ENCODE measurements at places on chromosomes 7 and 10. TPM values are rescaled to one million over a fixed set of nuclear protein-coding genes. Genes with fewer than 3 reads are reported as not detected.

DNA sequence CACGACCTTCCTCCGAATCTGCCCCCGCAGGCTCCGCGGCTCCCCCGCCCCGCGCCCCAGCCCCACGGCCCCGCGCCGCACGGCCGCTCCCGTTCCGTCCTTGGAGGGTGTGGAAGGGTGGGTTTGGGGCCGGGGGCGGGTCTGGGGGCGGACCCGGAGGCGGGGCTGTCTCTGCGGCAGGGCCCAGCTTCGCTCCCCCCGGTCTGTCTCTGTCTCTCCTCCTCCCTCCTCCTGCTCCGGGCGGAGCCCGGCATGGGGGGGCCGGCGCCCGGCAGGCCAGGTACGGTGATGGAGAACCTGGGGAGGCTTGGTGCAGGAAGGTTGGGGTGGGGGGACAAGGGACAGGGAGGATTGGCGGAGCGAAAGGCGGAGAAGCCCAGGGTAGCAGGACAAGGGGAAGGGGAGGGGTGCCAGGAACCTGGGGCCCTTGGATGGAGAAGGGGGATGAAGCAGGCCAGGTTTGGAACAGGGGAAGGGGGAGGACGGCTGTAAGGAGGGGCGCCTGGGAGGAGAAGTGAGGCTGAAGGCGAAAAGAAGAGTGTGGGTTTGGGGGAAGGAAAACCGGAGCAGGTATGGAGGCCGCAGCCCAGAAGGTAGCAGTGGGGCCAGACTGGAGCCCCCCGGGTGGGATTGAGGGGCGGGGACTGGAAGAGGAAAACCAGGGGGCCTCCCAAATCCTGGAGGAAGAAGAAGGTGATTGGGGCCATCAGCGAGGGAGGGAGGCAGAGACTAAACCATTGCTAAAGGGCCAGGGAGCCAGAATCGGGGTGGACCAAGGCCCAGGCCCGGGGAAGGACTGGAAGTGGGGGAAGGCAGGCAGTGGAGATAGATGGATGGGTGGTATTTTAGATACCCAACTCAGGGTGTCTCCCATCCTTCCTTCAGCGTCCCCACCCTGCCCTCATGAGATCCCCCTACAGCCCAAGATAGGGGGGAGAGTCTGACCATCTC is at the start of gene NYAP1:
TSS of gene NYAP1 (plus strand) at position 206 of the 951 bp plus-strand sequence. CDS start 1,385 bp downstream, outside the sequence.
- DNase-seq: peak; percentile 93

The ITPRID1 gene
- 0.24 TPM for polyA plus RNA-seq

- DNase-seq: no peak
Observed at GRCh38 chr10:107800061-107800460, 635.6 kb upstream of the SORCS1 start.

DNA sequence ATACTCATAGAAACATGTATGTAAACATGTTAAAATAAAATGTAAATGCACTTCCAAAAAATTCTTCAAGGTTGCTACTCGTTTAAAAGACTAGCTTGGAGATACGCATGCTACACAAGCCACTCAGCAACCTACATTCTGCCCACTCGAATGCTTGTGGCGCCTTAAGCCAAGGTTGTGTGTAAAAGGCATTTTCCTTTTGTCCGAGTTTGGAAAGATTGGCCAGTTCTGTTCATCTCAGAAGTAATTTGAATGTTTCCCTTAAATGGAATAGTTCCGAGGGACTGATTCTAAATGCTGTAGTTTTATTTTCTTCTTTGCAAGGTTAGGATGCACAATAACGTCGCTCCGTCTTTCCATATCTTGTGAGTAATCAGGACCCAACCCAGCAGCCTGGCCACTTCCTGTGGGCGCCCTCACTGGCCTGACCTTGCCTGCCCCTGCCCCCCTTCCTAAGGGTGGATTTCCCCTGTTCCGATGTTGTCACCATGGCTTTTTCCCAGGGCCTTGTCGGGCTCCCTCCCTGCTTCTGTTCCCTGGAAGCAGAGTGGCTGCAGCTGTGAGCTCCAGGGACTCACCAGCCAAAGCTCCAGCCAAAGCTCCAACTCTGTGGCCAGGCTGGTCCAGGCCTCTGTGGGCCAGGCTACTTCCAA is 70.6 kb downstream of the PTPRE start:
- no peak for DNase-seq

DNA sequence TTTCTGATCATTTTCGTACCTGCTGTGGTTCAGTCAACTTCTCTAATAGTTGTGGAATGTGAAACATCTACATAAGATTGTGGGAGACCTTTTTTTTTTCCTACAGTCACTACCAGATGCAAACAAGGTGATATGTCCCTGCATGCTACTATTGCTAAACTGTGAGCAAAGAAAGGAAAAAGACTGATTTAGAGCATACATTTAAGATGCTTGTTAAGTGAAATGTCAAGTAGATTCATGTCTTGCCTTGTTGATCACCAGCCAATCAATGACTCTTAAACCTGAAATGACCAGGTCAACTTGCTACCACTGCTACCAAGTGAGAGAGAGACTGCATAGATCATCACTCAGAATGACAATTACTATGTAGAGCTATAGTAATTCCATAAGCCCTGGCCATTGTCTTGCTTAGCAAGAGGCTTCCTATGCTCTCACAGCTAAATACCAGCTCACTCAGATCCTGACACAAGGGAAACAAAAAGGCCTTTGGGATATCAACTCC is 84.3 kb upstream of the SKAP2 start:
- peak; percentile 25 for DNase-seq

GRCh38 chr10:17506390-17506789 is 52.0 kb upstream of the ST8SIA6 start:
- no peak for DNase-seq

- no peak for DNase-seq
Observed at GRCh38 chr7:137981668-137982067, 20.2 kb downstream of the CREB3L2 start.

- DNase-seq: no peak
Observed at GRCh38 chr10:49745756-49746155, 16.4 kb downstream of the OGDHL start.

- DNase-seq: no peak
Observed at GRCh38 chr10:48742891-48743860, 58.5 kb downstream of the WDFY4 start.

- DNase-seq: no peak
Observed at GRCh38 chr7:45716380-45717203, 142.4 kb downstream of the ADCY1 start.

- peak; percentile 72 for DNase-seq
Observed at GRCh38 chr7:19116121-19117090, 1.0 kb downstream of the TWIST1 start.

- no peak for DNase-seq
Observed at GRCh38 chr10:26863351-26864076, 2.8 kb upstream of the ABI1 start.

The AOC1 gene
- not detected for polyA plus RNA-seq

- DNase-seq: no peak
Observed at GRCh38 chr7:93235541-93235940, 3.4 kb downstream of the VPS50 start.

DNA sequence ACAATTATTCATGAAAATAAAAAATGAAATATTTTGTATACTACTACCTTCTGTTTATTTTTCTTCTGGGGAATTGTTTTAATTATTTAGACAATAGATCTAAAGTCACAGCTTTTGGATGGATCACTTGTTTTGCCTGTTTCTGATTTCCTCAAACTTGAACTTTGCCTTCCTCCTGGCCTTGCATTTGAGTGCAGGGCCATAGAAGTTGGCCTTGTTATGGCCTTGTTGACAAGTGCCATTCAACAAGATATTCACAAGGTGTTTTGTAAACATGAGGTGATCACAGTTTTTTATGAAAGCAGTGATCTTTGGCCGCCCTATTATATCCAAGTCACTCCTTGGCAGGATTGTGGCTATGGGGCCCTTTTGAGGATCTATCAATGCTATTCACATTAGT is 4.6 kb downstream of the ZNF22 start:
- DNase-seq: no peak

The IDI2 gene
- polyA plus RNA-seq: not detected

The KLF14 gene
- 0.83 TPM for polyA plus RNA-seq

DNA sequence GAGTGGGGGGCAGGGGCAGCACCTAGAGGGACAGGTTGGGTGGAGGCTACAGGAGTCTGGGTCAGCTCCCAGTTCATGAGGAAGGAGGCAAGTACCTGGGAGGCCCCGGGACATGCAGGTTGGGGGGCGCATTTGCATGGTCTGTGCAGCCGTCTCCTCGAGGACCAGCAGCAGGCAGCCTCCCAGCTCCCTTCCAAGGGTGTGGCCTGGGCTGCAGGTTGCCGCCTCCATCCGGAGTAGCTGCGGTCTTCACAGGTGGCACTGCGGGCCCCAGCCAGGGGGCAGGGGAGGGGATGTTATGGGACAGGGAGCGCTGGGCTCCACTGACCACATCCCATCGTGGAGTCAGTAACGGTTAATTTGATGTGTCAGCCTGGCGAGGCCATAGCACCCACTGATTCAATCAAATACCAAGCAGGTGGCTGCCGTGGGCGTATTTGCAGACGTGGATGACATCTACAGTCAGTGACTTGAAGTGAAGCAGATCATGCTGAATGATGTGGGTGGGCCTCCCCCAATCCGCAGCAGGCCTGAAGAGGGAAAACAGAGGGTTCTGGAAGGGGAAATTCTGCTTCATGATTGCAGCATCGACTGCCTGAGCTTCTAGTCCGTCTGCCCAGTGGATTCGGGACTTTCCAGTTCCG is 81.6 kb downstream of the PRKAG2 start:
- no peak for DNase-seq

GRCh38 chr10:104811166-104811565 is 170.1 kb downstream of the SORCS3 start:
- DNase-seq: no peak

All from brain (organoid and tissue), 16 donors.